HCT116 (cell line): ENCODE measurements at places on chromosomes 7 and 10.

DNA sequence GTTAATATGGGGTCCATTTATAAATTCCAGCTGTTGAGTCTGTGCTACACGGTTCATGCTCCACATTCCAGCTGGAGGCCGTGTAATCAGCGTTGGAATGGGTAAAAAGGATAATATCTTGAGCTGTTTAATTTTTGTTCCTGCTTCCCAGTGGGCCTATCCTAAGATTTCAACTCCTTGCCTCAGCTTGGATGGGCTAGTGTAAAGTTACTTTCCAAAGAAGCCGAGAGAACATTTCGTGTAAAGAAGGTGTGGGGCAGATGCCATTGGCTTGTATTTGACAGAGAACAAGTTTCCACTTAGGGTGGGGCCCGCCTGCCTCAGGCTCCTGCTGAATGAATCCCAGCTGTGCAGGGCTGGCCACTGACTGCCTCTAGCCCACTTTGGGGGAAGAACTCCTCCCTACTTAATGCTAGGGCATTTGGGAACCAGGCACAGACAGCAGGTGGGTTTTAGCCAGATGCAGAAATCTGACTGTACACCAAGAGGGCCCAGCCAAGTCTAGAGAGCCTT is 125.9 kb upstream of the LYZL2 start:
- no peak for DNase-seq

DNA sequence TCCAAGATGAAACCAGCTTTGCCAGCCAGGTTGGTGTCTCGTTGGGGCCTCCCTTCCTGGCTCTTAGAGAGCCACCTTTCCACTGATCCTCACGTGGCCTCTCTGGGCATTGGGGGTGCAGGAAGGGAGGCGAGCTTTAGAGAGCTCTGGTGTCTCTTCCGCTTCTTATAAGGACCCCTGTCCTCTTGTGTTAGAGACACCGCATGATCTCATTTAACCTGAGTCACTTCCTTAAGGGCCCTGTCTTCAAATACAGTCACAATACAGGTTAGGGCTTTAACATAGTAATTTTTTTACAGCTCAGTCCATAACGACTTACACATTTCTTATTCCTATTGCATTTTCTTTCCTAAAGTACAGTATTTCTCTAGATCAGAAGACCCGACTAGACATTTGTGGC is 535.8 kb downstream of the SDK1 start:
- DNase-seq = no peak

GRCh38 chr10:51507476-51507875 is 191.9 kb downstream of the CSTF2T start:
- no peak for DNase-seq

- DNase-seq = no peak
Measured at GRCh38 chr10:99693933-99694583, 34.7 kb downstream of the ENTPD7 start.

GRCh38 chr10:98623176-98623575 is 176.4 kb upstream of the HPS1 start:
- no peak for DNase-seq

GRCh38 chr10:71613261-71613777 is 106.3 kb downstream of the C10orf105 start:
- DNase-seq = peak; percentile 12

DNA sequence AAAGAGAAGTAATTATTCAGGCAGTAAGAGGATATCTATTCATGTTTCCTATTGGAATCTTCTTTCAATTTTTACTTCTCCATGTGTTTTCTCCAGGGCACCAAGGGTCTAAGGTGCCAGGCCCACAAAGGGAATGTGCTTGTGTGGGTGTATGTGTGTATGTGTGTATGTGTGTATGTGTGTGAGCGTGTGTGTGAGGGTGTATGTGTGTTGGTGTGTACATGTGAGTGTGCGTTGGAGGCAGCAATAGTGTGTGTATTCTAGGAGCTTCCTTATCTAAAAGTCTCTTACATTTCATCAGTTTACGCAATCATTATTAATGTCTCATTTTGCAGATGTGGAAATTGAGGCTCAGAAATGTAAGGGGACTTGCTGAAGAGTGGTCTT is 28.3 kb downstream of the RAMP3 start:
- no peak for DNase-seq

DNA sequence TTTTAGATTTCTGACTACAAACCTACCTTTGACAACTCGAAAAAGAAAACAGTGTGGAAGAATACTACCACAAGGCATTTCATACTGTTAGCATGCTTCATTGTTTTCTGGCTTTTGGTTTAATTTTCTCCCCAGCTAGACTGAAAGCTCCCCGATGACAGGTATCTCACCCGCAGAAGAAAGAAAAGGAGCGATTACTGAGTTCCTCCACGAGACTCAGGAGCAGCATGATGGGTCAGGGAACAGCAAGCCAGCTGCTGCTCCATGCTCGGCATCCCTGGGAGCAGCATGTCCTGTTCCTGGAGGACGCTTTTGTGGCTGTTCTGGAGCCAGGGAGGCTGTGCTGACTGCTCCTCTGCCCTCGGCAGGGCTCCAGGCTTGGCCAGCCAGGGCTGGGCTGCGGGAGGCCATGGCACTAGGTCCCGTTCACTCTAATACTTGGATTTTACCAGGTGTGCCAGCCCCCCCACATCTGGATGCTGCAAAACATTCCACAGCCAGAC is 133.4 kb downstream of the PRKAG2 start:
- DNase-seq = no peak

GRCh38 chr10:61612450-61612849 is 50.3 kb upstream of the CABCOCO1 start:
- no peak for DNase-seq

- DNase-seq = no peak
Measured at GRCh38 chr7:141012696-141013344, 1.9 kb downstream of the MRPS33 start.
